ENCODE measurements at places on chromosomes 6 and 20. TPM values are rescaled to one million over a fixed set of nuclear protein-coding genes. Genes with fewer than 3 reads are reported as not detected.

HLA-DOA gene
- total RNA-seq: 0.07 TPM

TRERF1 gene
- 9.5 TPM for total RNA-seq

RNF39 gene
- 4.9 TPM for total RNA-seq

PPP1R3G gene
- total RNA-seq: 0.28 TPM

COL9A3 gene
- total RNA-seq: 2.6 TPM

OR2J3 gene
- total RNA-seq: not detected

RNF144B gene
- 38.2 TPM for total RNA-seq

CLDN20 gene
- total RNA-seq: 0.14 TPM

C2 gene
- not detected for total RNA-seq

FGD2 gene
- total RNA-seq: 0.63 TPM

FAM209B gene
- total RNA-seq: 0.49 TPM

ZBTB12 gene
- total RNA-seq: 0.46 TPM

SALL4 gene
- 0.05 TPM for total RNA-seq

TSBP1 gene
- not detected for total RNA-seq

PRDM1 gene
- 2.6 TPM for total RNA-seq

SGK2 gene
- not detected for total RNA-seq

TRAM2 gene
- total RNA-seq: 13.7 TPM

EMILIN3 gene
- total RNA-seq: not detected

ULBP2 gene
- 13.0 TPM for total RNA-seq

MLN gene
- total RNA-seq: not detected

FAM83B gene
- 35.7 TPM for total RNA-seq

SLC35D3 gene
- total RNA-seq: not detected

SRSF6 gene
- total RNA-seq: 43.2 TPM

SLC22A7 gene
- total RNA-seq: not detected

BPIFA1 gene
- 0.42 TPM for total RNA-seq

RAET1L gene
- 27.2 TPM for total RNA-seq

TPMT gene
- total RNA-seq: 14.9 TPM

PSMB8 gene
- total RNA-seq: 20.0 TPM

Data from airway epithelial cell (primary cell).